Activated CD8-positive, alpha-beta T cell treated with anti-CD3 and anti-CD28 coated beads, Interleukin-2, amount 10 ng/mL, durations not matched to agents 7 days and 5 days (primary cell): ENCODE measurements at places on chromosomes 12 and 14. TPM values are rescaled to one million over a fixed set of nuclear protein-coding genes. Genes with fewer than 3 reads are reported as not detected.

DNA sequence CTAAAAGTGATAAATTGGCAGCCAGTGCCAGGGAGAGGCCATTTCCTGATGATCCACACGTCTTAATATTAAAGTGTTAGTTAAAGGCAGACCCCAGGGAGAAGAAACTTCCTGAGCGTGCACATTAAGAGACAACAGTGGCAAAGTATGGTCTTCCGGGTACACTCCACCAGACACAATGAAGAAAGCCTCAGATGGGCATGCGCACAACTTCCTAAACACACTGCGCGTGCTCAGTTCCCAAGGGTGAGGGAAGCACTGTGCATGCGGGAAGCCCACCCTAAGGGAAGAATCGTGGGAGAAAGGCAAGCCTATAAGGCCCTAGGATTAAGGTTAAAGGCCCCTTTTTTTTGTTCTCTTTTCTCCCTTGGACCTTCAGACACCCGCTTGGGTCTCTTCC is 140.7 kb upstream of the CDKN3 start:
- H3K27me3 ChIP-seq: peaks cover 5% of the 10 kb centered on the region
- no peak overlapping the region for H3K27ac ChIP-seq
- DNase-seq: no peak
- H3K36me3 ChIP-seq: no peaks in the 10 kb centered on the region

DNA sequence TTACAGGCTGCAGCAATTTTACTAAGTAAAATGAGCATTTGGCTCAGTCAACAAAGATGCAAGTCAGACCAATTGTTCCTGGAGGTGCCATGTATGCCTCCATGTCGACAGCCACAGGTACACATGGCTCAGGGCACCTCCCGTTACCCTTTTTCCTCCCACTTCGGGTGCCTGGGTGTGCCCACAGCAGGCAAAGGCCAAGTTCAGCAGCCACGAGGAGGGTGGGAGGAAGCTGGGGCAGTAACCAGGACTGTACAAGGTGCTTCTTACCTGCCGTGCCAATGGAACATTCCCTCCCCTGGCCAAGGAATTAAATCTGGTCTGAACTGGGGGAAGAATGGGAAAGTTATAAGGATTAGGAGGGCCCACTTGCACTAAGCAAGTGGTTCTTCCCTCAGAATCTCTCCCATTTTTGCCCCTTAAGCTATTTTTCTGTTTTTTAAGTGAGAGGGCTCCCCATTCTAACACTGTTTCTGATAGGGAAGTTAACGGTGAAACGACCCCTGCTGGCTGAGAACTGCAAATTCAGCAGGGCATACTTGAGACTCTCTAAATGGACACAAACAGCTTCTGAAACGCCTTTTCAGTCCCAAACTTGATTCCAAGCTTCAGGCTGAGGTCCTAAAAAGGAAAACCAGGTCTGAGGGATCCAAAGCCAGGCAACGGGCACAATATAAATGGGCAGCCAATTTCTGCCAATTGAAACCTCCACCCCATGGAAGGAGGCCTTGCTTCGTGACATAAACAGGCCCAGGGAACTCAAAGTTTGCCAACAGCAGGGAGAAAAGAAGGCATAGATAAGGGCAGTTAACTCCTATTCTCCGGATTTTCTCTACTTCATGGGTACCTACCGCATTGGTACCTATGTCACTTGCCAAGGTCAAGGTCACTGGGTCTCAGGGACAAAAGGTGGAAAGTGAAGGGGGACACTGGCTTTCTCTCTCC is 24.8 kb downstream of the CLECL1 start:
- H3K36me3 ChIP-seq: peaks cover 40% of the 10 kb centered on the region
- H3K4me1 ChIP-seq: peaks cover 48% of the 10 kb centered on the region
- H3K27me3 ChIP-seq: no peaks in the 10 kb centered on the region
- H3K4me3 ChIP-seq: peak overlapping the region; percentile 55

DNA sequence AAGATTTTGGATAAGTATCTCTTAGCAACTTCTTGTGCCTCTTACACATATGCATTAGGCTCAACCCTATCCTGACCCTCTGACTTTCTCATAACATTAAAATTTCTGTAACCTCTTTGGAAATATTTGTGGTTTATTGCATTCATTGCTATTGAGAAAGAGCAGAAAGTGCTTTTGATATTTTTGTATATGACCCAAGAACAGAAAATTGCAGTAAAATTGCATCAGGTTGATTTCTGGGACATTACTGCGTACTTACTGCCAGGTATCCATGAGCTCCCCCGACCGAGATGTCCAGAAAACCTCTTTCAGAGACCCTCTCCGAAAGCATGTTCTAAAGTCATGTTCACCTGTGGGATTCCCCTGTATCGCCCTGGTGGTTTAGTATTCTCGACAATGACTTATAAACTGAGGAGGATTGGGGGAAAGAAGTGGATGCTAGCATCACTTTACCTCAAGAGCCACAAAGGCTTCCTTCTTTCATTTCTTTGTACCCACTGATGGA is 14.5 kb upstream of the IL22 start:
- no peaks in the 10 kb centered on the region for H3K36me3 ChIP-seq
- no peak overlapping the region for H3K4me3 ChIP-seq
- H3K27me3 ChIP-seq: peaks cover 21% of the 10 kb centered on the region
- peaks cover 39% of the 10 kb centered on the region for H3K4me1 ChIP-seq

GRCh38 chr14:24435192-24435810 is 5.5 kb downstream of the KHNYN start:
- H3K27me3 ChIP-seq: no peaks in the 10 kb centered on the region
- peaks cover 67% of the 10 kb centered on the region for H3K36me3 ChIP-seq
- peak; percentile 19 for DNase-seq
- H3K4me3 ChIP-seq: no peak overlapping the region
- peaks cover 68% of the 10 kb centered on the region for H3K4me1 ChIP-seq

DNA sequence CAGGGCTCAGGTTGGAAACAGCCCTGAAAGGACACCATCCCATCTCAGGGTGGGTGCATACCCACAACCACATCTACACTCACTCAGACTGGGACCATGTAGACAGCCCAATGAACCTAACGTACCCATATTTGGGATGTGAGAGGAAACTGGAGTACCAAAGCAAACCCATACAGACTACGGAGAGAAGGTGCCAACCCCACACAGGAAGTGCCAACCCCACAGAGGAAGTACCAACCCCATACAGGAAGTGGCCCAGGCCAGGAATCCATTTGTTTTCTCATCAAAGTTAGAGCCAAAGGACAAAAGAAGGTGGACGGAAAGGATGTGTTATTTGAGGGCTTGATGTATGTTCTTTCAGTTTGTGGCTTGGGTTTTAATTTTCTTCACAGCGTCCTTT is 19.5 kb upstream of the SPIC start:
- peaks cover 13% of the 10 kb centered on the region for H3K4me1 ChIP-seq
- peaks cover 3% of the 10 kb centered on the region for H3K27me3 ChIP-seq

DNA sequence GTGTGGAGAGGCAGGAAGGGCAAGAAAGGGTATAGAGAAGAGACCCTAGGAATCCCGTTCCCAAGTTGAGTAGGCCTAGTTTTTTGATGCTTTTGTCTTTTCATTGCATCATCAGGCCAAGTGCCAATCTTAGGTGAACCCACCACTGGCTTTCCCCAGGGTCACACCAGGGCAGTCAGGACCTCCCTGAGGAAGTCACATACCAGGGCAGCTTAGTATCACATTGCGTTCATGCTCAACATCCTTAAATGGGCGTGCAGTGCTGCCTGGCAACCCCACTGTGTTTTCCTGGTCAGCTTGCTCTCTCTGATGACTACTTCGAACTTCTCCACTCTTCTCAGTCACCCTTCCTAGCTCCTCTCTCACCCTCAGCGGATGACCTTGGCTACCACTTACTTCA is 9.0 kb downstream of the ASIC1 start:
- H3K4me3 ChIP-seq: no peak overlapping the region
- no peak overlapping the region for H3K27ac ChIP-seq
- H3K4me1 ChIP-seq: peaks cover 28% of the 10 kb centered on the region
- H3K36me3 ChIP-seq: peaks cover 2% of the 10 kb centered on the region
- H3K27me3 ChIP-seq: no peaks in the 10 kb centered on the region
- no peak for DNase-seq

DNA sequence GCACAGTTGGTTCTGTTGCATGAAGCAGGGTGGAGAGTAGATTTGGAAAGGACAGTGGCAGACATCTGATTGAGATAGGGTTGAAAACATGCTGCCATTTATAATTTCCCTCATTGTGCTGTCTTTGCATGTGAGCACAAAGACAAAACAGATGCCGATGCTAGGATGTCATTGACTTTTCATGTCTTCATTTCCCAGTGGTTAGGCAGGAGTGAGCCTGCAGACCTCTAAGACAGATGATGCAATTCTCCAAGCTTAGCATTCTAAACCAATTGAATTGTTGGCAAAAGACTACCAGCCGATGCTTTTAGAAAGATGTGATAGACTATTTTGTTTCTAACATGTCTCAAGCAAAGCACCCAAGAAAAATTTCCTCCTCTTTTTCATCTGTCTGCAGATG is 37.1 kb upstream of the PELI2 start:
- no peak overlapping the region for H3K27ac ChIP-seq
- no peak overlapping the region for H3K4me3 ChIP-seq
- no peaks in the 10 kb centered on the region for H3K4me1 ChIP-seq
- no peaks in the 10 kb centered on the region for H3K36me3 ChIP-seq
- no peak for DNase-seq

GRCh38 chr12:304805-305204 is 42.2 kb upstream of the SLC6A13 start:
- peaks cover 24% of the 10 kb centered on the region for H3K4me1 ChIP-seq
- peaks cover 90% of the 10 kb centered on the region for H3K36me3 ChIP-seq
- no peak overlapping the region for H3K4me3 ChIP-seq

GRCh38 chr12:127304751-127305725 is 961.9 kb upstream of the TMEM132C start:
- no peak overlapping the region for H3K27ac ChIP-seq
- DNase-seq: no peak

DNA sequence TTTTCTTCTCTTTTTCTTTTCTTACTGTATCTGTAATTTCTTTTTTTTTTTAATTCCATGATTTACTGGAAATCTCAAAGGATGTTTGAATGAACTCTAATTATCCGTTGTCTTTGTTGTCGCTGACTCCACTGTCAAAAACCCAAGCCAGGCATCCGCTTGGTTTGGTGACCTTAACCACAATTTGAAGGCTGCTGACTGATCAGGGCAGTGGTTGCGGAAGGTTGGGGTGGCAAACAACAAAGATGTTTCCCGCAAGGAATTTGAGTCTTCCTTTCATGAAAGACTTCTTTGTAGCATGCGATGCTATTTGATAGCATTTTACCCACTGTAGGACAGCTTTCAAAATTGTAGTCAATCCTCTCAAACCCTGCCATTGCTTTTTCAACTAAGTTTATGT is 1013.8 kb downstream of the DIO2 start:
- H3K4me1 ChIP-seq: no peaks in the 10 kb centered on the region
- no peaks in the 10 kb centered on the region for H3K36me3 ChIP-seq
- H3K27ac ChIP-seq: no peak overlapping the region
- H3K27me3 ChIP-seq: no peaks in the 10 kb centered on the region
- no peak for DNase-seq

DNA sequence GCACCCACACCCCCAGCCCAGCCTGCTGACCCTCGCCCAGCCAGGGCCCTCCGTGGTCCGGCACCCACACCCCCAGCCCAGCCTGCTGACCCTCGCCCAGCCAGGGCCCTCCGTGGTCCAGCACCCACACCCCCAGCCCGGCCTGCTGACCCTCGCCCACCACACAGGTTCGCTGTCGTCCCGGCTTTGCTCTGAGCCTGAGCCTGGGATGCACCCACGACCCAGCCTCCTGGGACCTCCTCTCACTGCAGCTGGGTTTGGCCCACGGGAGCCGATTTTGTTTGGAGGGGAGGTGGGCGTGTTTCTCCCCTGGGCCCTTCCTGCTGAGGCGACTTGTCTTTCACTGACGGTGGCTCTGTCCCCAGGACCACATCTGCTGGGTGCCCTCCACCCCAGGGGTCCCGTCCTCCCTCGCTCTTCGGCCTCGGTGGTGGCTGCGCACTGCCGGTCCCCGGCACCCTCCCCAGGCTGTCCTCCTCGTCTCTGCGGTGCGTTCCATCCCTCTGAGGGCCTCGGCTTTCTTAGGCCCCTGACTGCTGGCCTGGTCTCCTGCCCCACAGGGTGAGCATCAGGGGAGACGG is 83.8 kb downstream of the GALNT9 start:
- no peak overlapping the region for H3K4me3 ChIP-seq
- no peak overlapping the region for H3K27ac ChIP-seq
- H3K27me3 ChIP-seq: no peaks in the 10 kb centered on the region
- H3K4me1 ChIP-seq: no peaks in the 10 kb centered on the region

DNA sequence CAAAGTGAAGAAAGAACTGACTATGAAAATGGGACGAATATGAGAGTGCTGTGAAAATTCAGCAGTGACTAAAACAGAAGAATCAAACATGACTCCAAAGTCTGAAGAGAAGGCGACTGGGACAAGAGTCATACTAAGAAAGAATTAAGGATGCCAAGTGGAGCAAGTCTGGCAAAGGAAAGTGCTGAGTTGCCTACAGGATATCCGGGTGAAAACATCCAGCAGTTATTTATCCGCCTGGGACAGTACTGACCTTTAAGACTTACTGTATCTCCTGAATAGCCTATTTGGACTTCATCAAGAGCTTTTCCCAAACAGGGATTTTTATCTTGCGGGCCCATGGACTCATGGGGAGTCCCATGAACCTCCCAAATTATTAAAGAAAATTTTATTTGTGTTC is 41.1 kb downstream of the KICS2 start:
- no peak for DNase-seq
- no peaks in the 10 kb centered on the region for H3K4me1 ChIP-seq
- no peaks in the 10 kb centered on the region for H3K27me3 ChIP-seq
- H3K27ac ChIP-seq: no peak overlapping the region

DNA sequence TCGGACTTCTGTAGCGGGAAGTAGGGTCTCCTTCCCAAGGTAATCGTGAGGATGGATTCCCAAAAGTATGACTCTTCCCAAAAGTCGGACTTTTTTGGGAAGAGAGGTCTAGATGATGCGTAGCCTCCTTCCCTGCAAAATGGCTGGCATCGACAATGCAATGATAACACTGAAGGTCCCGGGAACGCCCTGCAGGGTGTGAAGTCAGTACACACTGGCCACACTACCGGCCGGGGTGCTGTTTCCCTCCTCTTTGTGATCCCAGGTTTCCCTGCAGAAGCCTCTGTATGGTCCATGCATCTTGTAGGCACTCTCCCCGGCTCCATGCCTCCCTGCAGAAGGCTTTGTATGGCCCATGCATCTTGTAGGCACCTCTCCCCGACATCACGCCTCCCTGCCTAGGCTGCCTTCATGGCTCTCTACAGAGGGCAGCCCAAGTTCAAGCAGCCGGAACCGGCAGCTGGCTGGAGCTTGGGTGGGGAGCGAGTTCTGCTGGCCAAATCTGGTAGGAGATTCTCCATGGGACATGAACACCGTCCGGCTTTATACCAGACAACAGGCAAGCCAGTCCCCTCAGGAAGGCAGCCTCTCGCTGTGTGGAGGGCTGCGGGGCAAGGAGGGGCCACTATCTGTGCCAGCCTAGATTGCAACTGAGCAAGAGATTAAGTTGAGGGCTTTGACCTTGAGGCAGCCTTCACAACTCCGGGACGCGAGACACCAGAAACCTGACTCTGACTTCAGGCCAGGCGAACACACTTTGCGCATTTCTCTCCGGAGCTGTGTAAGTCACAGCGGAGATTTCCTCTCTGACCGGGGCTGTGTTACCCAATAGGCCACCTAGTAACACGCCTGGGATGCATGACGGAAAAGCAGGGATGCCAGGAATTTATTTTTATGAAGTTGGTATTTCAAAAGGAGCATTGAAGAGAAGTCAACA is 23.5 kb downstream of the FZD10 start:
- DNase-seq: no peak
- H3K27ac ChIP-seq: no peak overlapping the region
- no peaks in the 10 kb centered on the region for H3K4me1 ChIP-seq
- no peak overlapping the region for H3K4me3 ChIP-seq

- peak overlapping the region; percentile 92 for H3K27ac ChIP-seq
- DNase-seq: peak; percentile 56
- peak overlapping the region; percentile 69 for H3K4me3 ChIP-seq
- no peaks in the 10 kb centered on the region for H3K27me3 ChIP-seq
Measured at GRCh38 chr12:92505254-92506231, 197.2 kb upstream of the PLEKHG7 start.

Gene VWF
- total RNA-seq: not detected

Gene OR4M1
- not detected for total RNA-seq

Gene P2RX2
- not detected for total RNA-seq

Gene NFE2
- not detected for total RNA-seq

Gene ATP23
- 19.3 TPM for total RNA-seq
